ENCODE measurements at places on chromosomes 2 and 18. TPM values are rescaled to one million over a fixed set of nuclear protein-coding genes. Genes with fewer than 3 reads are reported as not detected.

DNA sequence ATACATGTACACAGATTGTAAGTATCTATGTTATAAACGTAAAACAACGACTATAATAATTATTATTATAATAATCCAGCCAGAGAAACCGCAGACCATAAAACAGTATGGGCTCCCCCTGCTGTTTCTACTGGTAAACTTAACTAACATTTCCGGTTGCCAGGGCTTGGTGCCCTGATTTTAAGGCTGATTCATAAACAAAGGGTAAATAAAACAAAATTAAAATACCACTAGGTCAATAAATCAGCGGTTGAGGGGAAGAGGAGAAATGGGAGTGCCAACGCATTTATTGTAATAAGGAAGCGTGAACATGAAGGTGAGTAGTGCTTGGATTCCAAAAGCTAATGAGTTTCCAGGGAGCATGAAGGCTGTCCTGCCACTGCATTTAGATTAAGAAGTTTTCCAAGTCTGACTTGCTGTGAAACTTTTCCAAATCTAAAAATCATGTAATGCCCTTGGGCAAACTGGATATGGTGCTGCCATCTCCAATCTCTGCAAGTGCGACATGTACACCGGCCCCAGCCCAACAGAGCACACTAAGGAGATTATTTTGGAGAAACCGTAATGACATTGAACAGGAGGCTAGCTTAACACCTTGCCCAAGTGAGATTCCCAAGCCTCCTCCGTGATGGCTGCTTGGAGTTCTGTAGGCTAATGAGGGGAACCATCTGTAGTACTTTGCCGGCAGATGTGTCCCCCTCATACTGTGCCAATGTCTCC is 50.7 kb upstream of the HNRNPA3 start:
- DNase-seq = peak; percentile 59

TRIM43 gene
- 0.23 TPM for total RNA-seq

CD302 gene
- 2.4 TPM for total RNA-seq

GRCh38 chr18:47883771-47884413 is 46.6 kb downstream of the SMAD2 start:
- no peak for DNase-seq

- no peak for DNase-seq
Observed at GRCh38 chr2:170362313-170362870, 184.4 kb downstream of the MYO3B start.

DNA sequence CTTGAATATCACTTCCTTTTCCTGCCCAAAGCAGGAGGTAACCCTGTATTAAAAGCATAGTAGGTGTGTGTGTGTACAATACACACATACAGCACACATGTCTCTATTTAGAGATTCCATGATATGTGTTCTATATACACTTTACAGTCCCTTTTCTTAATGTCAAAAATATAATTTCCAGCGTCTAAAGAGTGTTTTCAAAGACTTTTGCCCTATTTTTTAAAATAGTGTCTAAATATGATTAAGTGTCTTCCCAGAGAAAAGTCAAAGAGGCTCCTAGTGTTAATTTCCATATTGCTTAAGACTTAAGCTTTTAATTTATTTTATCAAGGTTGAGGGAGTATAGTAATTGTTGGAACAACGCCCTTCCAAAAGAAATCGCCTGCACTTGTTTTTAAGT is 420.3 kb upstream of the POU3F3 start:
- no peak for DNase-seq

DNA sequence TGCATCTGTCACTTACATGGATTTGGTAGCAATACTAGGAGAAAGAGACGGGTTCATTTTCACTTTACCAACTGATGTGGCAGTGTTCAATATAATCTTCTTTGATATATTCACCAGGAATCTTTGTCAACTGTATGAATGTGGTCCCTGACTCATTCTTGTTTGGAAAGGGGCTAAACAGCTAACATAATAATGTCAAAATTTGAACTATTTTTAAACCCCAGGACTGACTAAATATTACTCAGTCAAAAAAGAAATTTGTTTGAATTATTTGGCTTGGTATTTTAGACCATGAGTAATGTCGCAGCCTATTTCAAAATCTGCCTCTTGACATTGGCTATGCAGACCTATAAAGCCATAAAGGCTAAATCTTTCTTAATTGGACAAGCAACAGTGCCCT is 413.7 kb upstream of the RGPD4 start:
- no peak for DNase-seq

- DNase-seq = no peak
Observed at GRCh38 chr18:59311631-59312030, 6.8 kb downstream of the CPLX4 start.

- peak; percentile 76 for DNase-seq
Observed at GRCh38 chr18:79393635-79394533, 1.8 kb upstream of the NFATC1 start.

- DNase-seq = no peak
Observed at GRCh38 chr2:159828738-159829137, 30.7 kb upstream of the CD302 start.

PKDCC gene
- total RNA-seq = 32.8 TPM

MTX2 gene
- total RNA-seq = 37.5 TPM

- DNase-seq = no peak
Observed at GRCh38 chr18:35110059-35110458, 68.8 kb downstream of the MAPRE2 start.

GRCh38 chr2:195001924-195002323 is 655.1 kb upstream of the SLC39A10 start:
- no peak for DNase-seq

GRCh38 chr2:32436150-32436549 is 79.3 kb downstream of the BIRC6 start:
- DNase-seq = no peak

DNA sequence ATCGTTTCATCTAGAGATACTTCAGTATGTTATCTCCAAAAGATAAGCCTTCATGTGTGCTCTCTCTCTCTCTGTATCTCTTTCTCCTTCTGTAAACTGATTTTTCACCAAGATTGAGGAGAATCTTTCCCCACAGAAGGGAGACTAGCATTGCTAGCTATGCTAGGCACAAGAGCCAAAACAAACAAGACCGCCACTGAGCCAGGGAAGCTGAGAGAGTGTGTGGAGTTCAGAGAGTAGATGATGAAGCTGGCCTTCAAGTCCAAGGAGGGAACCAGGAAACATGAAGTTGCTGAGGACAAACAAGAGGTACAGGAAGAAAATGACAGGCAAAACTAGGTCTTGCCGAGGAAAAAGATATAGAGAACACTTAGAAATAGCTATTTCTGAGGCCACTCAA is 23.4 kb downstream of the DAPL1 start:
- DNase-seq = no peak

- DNase-seq = peak; percentile 75
Observed at GRCh38 chr2:227939271-227940027, 68.0 kb downstream of the DAW1 start.

DNA sequence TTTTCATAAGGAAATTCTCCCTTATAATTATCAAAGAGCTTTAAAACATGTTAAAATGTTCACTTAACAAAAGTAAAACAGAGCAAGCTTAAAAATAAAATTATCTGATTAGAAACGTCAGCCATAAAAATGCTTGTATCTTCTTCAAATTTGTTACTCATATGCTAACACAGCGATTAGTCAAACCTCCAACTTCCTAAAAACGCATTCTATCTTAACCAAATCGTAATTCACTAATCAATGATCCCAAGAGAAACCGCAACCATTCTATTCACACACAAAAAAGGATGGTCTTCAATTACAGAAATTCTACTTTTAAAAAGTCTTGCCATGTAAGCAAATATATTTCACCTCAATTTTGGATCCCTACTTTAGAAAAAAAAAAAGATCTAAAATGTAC is 1.9 kb downstream of the STK17B start:
- no peak for DNase-seq
